SJCRH30 (cell line): ENCODE measurements at places on chromosomes 7 and 10.

GRCh38 chr7:69564454-69565417 is 33.5 kb upstream of the AUTS2 start:
- H3K27me3 ChIP-seq: peaks cover 4% of the 10 kb centered on the region; the same call in 1 of the 2 replicates
- no peak overlapping the region for H3K4me3 ChIP-seq
- H3K27ac ChIP-seq: no peak overlapping the region
- DNase-seq: peak; percentile 87
- peaks cover 2% of the 10 kb centered on the region; the same call in 1 of the 2 replicates for H3K4me1 ChIP-seq

GRCh38 chr7:135552148-135552547 is 5.6 kb upstream of the NUP205 start:
- H3K27ac ChIP-seq: no peak overlapping the region
- no peaks in the 10 kb centered on the region for H3K36me3 ChIP-seq
- DNase-seq: no peak

DNA sequence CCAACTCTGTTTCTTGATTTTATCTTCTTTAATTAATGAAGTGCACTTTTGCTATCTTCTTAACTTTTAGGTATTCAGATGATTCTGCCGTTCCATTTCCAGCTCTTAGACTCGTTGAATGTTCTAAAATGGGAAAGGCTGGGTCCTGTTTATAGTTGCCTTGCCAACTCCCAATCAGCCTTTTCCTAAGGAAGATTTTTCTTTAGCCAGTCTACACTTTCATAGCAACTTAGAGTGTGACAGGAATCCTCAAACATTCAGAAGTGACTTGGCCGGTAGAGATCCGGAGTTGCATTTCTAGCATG is 23.0 kb upstream of the TRIL start:
- no peak overlapping the region for H3K4me3 ChIP-seq
- H3K27ac ChIP-seq: no peak overlapping the region
- no peaks in the 10 kb centered on the region for H3K27me3 ChIP-seq
- peaks cover 16% of the 10 kb centered on the region for H3K4me1 ChIP-seq
- DNase-seq: no peak

- no peaks in the 10 kb centered on the region for H3K4me1 ChIP-seq
- no peak overlapping the region for H3K27ac ChIP-seq
- no peak for DNase-seq
- H3K36me3 ChIP-seq: no peaks in the 10 kb centered on the region; the same call in 1 of the 2 replicates
- no peak overlapping the region for H3K4me3 ChIP-seq
These were observed 21.0 kb downstream of the SUFU start for GRCh38 chr10:102524746-102525145.

- no peak overlapping the region for H3K4me3 ChIP-seq
- no peak for DNase-seq
- H3K27ac ChIP-seq: no peak overlapping the region
- H3K4me1 ChIP-seq: no peaks in the 10 kb centered on the region
- no peaks in the 10 kb centered on the region for H3K27me3 ChIP-seq
- no peaks in the 10 kb centered on the region for H3K36me3 ChIP-seq
These were observed 27.8 kb downstream of the RNLS start for GRCh38 chr10:88555190-88555908.

DNA sequence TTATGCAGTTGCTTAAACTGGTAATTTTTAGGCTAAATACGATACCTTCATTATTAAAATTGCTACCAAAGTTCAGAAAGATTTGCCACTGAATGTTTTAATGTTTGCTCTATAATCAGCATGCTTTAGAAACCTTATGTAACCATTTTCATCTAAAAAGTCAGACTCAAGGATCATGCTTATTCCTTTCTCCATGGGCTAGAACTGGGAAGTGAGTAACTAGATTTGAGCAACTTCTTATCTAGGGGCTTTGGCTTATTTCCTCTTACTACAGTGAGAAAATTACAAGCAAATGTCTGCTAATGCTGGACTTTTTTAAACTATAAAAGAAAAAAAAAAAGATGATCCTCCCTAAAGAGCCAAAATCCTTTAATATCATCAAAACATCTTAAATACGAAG is 215.9 kb downstream of the CRPPA start:
- H3K36me3 ChIP-seq: no peaks in the 10 kb centered on the region
- H3K27ac ChIP-seq: no peak overlapping the region
- H3K4me3 ChIP-seq: no peak overlapping the region

DNA sequence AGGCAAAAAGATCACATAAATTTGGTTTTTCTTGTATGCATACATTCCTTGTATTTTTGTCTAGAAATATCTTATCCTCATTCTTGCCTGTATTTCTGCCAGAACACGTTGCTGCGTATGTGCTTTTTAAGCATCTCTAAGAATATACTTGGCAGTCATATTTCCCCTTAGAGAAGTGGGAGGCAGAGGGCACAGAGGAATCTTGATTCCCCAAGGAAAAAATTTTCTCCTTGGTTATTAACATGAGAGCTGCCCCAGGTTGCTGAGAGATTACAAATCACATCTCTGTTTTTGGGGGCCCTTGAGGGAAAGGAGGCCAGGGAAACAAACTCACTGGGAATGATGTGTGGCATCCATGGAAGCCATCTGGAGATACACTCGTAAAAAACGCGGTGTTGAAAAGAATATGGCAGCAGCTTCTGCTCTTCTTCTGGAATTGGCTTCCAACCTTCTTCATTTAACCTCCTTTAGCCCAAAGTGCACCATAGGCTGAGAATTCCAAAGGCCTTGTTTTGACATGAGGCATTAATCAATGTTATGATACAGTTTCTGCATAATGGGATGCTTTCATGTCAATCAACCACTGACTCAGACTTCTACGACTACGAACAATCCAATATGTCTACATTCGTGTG is 684.3 kb upstream of the SORCS1 start:
- no peaks in the 10 kb centered on the region for H3K36me3 ChIP-seq
- no peak overlapping the region for H3K4me3 ChIP-seq
- H3K27me3 ChIP-seq: no peaks in the 10 kb centered on the region
- H3K27ac ChIP-seq: no peak overlapping the region

DNA sequence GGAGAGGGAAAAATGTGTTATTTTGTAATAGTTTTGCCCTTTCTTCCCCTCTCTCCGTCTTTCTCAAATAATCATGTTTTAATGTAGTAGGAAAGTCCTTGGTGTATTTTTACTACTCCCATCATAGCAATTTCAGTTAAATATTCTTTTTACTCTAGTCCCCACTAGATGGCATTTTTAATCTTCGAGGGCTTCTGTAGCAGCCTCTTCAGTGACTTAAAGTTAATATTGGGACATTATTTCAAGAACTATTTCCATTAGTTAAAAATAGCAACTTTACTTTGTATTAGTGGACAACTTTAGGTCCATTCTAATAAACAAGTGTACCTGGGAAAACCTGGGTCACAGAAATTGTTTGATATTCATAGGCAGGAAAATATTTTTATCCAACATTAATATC is 23.0 kb downstream of the EDRF1 start:
- peaks cover 88% of the 10 kb centered on the region for H3K36me3 ChIP-seq
- H3K27me3 ChIP-seq: no peaks in the 10 kb centered on the region
- no peak overlapping the region for H3K4me3 ChIP-seq
- DNase-seq: no peak
- no peak overlapping the region for H3K27ac ChIP-seq
- H3K4me1 ChIP-seq: no peaks in the 10 kb centered on the region

DNA sequence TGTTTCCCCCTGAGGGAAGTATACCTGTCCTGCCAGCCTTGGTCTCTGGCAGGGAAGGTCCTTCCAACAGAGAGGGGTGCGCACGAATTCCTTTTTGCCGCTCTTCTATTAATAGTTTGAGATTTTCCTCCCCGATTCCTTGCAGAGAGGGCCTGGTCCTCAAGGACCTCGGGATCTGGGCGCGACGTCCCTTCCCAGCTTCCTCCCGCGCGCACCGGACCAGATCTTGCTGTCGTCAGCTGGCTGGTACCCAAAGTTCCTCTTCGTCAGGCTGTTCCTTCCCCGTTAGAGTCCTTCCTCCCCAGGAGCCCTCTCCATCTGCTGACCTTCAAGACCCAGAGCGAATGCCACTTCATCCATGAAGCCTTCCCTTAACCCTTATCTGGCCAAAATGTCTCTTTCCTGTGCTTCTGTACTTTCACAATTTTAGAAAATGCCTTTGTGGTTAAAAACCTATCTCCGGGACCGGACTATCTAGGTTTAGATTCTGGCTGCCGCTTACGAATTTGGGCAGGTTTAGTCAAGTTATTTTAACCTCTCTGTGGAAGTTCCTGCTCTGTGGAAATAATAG is 851 bp upstream of the GOT1 start:
- H3K36me3 ChIP-seq: peaks cover 3% of the 10 kb centered on the region; the same call in 1 of the 2 replicates
- H3K4me3 ChIP-seq: peak overlapping the region; percentile 93
- H3K4me1 ChIP-seq: peaks cover 3% of the 10 kb centered on the region; the same call in 1 of the 2 replicates
- no peaks in the 10 kb centered on the region for H3K27me3 ChIP-seq
- peak; percentile 47 for DNase-seq
- H3K27ac ChIP-seq: peak overlapping the region; percentile 77

DNA sequence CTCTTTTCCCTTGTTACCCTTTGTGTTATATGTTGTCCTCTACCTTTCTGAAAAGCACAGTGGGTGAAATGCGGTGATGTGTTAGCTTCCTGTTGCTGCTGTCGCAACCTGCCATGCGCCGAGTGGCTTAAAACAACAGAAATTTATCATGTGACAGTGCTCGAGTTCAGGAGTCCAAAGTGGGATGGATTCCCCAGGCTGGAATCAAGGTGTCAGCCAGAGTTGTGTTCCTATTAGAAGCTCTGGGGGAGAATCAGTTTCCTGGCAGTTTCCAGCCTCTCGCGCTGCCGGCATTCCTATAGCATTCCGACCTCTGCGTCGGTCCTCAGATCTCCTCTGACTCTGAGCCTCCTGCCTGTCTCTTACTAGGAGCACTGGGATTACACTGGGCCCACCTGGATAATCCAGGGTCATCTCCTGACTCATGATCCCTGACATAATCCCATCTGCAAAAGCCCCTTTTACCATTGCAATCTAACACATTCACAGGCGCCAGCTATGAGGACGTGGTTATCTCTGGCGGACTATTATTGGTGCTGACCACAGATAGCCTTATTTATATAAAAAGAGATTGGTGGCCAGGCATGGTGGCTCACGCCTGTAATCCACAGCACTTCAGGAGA is 207.5 kb downstream of the CUX1 start:
- no peaks in the 10 kb centered on the region for H3K27me3 ChIP-seq
- H3K4me1 ChIP-seq: no peaks in the 10 kb centered on the region
- no peak overlapping the region for H3K4me3 ChIP-seq

DNA sequence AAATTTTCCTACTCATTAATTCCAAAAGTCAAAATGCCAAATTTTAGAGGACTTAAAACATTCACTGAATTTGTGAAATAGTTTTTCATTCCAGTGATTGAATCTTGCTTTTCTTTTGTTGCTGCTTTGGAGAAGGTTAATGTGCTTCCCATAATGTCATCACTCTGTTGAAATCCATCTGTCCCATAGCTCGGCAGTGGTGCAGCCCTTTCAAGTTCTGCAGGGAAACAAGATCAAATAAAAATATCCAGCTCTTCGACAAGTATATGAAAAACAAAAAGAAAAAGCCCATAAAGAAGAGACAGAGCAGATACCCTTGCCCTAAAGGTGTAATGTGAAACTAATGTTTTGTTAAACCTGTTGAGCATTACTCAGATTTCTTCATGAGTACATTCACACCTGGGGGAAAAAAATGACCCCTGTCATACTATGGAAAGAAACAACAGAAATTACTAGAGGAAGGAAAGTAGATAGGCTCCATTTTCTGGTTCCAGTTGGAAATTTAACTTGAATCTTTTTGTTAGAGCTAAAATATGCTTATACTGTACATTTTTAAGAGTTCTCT is 35.1 kb downstream of the AGR3 start:
- DNase-seq: no peak
- H3K4me1 ChIP-seq: no peaks in the 10 kb centered on the region; the same call in 1 of the 2 replicates
- no peak overlapping the region for H3K27ac ChIP-seq
- H3K27me3 ChIP-seq: no peaks in the 10 kb centered on the region
- H3K36me3 ChIP-seq: no peaks in the 10 kb centered on the region
- no peak overlapping the region for H3K4me3 ChIP-seq

GRCh38 chr10:58723966-58724365 is 211.3 kb downstream of the BICC1 start:
- no peak overlapping the region for H3K27ac ChIP-seq
- peaks cover 14% of the 10 kb centered on the region for H3K4me1 ChIP-seq
- DNase-seq: no peak

DNA sequence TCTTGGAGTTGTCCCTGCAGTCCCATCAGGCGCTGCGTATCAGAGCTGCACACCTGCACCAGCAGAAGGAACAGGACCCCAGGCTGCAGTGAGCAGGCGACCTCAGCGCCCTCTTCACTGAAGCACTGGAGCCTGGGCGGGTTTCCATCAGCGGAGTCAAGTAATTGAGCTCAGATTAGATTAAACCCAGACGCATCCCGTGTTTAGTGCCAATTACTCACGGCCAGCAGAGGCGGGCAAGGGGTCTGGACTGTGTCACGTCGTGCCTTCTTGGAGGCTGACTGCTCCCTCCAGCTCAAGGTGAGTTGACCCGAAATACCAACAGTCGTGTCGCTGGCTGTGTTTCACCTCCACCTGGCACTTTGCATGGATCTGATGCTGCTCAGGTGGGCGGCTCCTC is 123.6 kb downstream of the CXCL12 start:
- H3K27ac ChIP-seq: no peak overlapping the region
- no peaks in the 10 kb centered on the region for H3K36me3 ChIP-seq
- no peaks in the 10 kb centered on the region for H3K27me3 ChIP-seq

DNA sequence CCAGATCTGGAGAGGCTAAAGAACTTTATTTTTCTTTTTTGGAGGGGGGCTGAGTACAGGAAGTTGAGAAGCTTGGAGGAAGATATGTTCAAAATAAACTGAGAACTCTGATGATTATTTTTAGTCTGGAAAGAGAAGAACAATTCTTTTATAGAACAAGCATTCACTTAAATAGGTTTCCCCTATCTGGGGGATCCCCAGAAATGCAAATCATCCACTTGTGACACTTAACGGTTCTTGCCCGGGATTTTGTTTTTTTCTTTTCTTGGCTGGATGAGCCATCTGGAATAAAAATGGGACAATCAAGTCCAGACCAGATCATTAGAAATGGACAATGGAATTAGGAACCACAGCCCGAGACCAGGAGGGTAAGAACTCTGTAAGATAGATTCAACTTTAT is 95.9 kb upstream of the EGR2 start:
- no peaks in the 10 kb centered on the region for H3K36me3 ChIP-seq
- no peaks in the 10 kb centered on the region for H3K27me3 ChIP-seq
- H3K27ac ChIP-seq: no peak overlapping the region
- no peak overlapping the region for H3K4me3 ChIP-seq
- DNase-seq: no peak
- H3K4me1 ChIP-seq: no peaks in the 10 kb centered on the region

- no peak overlapping the region for H3K4me3 ChIP-seq
- no peak for DNase-seq
- H3K27ac ChIP-seq: no peak overlapping the region
- H3K4me1 ChIP-seq: no peaks in the 10 kb centered on the region
- H3K36me3 ChIP-seq: no peaks in the 10 kb centered on the region
- no peaks in the 10 kb centered on the region; the same call in 1 of the 2 replicates for H3K27me3 ChIP-seq
These were observed 436.5 kb upstream of the MGMT start for GRCh38 chr10:129030603-129030895.
